Bronchial smooth muscle cell (primary cell): ENCODE measurements at places on chromosomes 5 and 9. TPM values are rescaled to one million over a fixed set of nuclear protein-coding genes. Genes with fewer than 3 reads are reported as not detected.

Gene EFNA5
- 0.77 and 5.2 TPM in 2 replicates for total RNA-seq

Gene MTRR
- 13.9 and 22.1 TPM in 2 replicates for total RNA-seq

Gene TTC16
- 0.16 TPM in 1 of 2 replicates, not detected in the other for total RNA-seq

Gene AQP7
- 0.34 and 0.47 TPM in 2 replicates for total RNA-seq

Gene FAM120A
- 70.7 and 72.5 TPM in 2 replicates for total RNA-seq

Gene GPR150
- under 0.01 and 0.32 TPM in 2 replicates for total RNA-seq

Gene FYB1
- 0.16 TPM in 1 of 2 replicates, not detected in the other for total RNA-seq

Gene FBXO38
- 46.9 and 54.4 TPM in 2 replicates for total RNA-seq

Gene OR1J2
- not detected in 2 replicates for total RNA-seq

Gene PCDHA7
- total RNA-seq = 0.26 and 0.47 TPM in 2 replicates

Gene HACD4
- 4.9 and 7.4 TPM in 2 replicates for total RNA-seq

Gene PCDHGA9
- total RNA-seq = 2.9 and 3.8 TPM in 2 replicates

Gene B4GALT7
- total RNA-seq = 25.2 and 30.6 TPM in 2 replicates

Gene ANKRD34B
- not detected in 2 replicates for total RNA-seq

Gene IFNA21
- total RNA-seq = not detected in 2 replicates

Gene PCDHGA2
- total RNA-seq = 2.3 and 4.9 TPM in 2 replicates

Gene MGAT1
- 60.1 and 63.5 TPM in 2 replicates for total RNA-seq

Gene SPATA31C1
- not detected in 2 replicates for total RNA-seq

Gene CCNO
- total RNA-seq = 0.17 TPM in 1 of 2 replicates, not detected in the other

Gene CAMK4
- total RNA-seq = 3.5 and 8.2 TPM in 2 replicates

Gene PPP1R26
- 5.7 and 6.3 TPM in 2 replicates for total RNA-seq

Gene SPEF2
- 1.2 and 3.5 TPM in 2 replicates for total RNA-seq

Gene FOXD4
- 0.09 and 0.16 TPM in 2 replicates for total RNA-seq
